ENCODE measurements at places on chromosomes 4 and X. TPM values are rescaled to one million over a fixed set of nuclear protein-coding genes. Genes with fewer than 3 reads are reported as not detected.
A peak's percentile ranks its signal among the peaks of the same experiment; 100 is the strongest.

- H3K27me3 ChIP-seq, result no peaks in the 10 kb centered on the region
- peaks cover 5% of the 10 kb centered on the region for H3K36me3 ChIP-seq
- peaks cover 57% of the 10 kb centered on the region for H3K4me1 ChIP-seq
- no peak for DNase-seq
- no peak overlapping the region for H3K4me3 ChIP-seq
These were observed 19.2 kb downstream of the DIAPH2 start for GRCh38 chrX:96703816-96704215.

- peaks cover 25% of the 10 kb centered on the region for H3K36me3 ChIP-seq
- no peak overlapping the region for H3K27ac ChIP-seq
- no peaks in the 10 kb centered on the region for H3K4me1 ChIP-seq
- H3K27me3 ChIP-seq, result peaks cover 1% of the 10 kb centered on the region
- no peak overlapping the region for H3K4me3 ChIP-seq
- no peak for DNase-seq
These were observed 83.7 kb upstream of the ZCCHC13 start for GRCh38 chrX:74220277-74220676.

DNA sequence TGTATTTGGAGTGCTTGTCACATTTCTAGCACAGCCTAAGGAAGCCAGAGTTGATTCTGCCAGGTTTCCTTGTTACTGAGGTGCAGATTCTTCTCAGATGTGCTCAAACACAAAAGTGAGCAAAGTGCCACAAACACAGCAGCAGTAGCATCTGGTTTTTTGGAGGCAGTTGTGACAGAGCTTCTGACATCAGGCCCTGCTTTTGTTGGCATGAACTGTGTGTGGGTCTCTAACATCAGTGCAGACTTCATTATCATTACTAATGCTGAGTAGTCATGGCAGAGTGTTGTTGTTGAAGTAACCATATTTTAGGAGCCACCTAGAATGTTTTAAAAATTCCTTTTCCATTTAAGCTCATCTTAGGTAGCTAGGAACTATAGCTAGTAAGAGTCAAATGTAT, 656.6 kb downstream of the ANKRD50 start:
- H3K4me3 ChIP-seq, result no peak overlapping the region
- DNase-seq, result no peak
- H3K27ac ChIP-seq, result no peak overlapping the region
- H3K36me3 ChIP-seq, result no peaks in the 10 kb centered on the region
- H3K4me1 ChIP-seq, result peaks cover 31% of the 10 kb centered on the region
- H3K27me3 ChIP-seq, result peaks cover 1% of the 10 kb centered on the region

DNA sequence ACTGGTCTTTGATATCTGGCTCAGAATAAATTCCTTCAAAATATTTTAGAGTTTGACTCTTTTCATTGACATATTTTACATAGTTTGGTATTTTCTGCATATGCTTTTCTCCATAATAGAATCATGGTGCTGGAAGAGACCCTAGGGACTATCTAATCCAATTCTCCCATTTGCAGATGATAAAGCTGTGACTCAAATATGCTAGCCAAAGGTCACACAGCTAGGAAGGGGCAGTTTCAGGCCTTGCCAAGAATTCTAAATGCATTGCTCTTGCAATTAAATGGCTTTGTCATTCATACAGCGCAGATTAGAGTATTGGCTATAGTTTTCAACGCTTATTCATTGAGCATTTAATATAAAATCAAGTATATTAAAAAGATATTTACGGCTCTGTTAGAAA, 374.1 kb upstream of the RASGEF1B start:
- no peak for DNase-seq
- H3K4me1 ChIP-seq, result no peaks in the 10 kb centered on the region
- H3K4me3 ChIP-seq, result no peak overlapping the region
- no peak overlapping the region for H3K27ac ChIP-seq

DNA sequence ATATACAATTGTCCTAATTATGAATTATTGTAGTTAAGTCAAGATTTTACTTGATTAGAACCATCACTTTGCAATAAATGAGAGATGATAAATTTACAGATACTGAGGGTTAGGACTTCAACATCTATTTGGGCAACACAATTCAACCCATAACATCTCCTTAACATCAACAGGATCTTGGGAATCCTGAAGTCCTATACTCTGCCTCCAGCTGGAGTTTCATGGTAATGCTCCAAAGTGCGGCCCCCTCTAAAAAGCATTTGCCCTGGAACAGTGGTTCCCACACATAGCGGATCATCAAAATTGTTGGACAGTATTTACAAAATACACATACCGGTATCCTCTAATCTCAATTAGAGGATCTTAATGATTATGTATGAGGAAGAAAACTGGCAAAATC, 618.6 kb downstream of the CENPC start:
- no peak overlapping the region for H3K27ac ChIP-seq
- H3K36me3 ChIP-seq, result no peaks in the 10 kb centered on the region
- no peaks in the 10 kb centered on the region for H3K4me1 ChIP-seq
- DNase-seq, result no peak

DNA sequence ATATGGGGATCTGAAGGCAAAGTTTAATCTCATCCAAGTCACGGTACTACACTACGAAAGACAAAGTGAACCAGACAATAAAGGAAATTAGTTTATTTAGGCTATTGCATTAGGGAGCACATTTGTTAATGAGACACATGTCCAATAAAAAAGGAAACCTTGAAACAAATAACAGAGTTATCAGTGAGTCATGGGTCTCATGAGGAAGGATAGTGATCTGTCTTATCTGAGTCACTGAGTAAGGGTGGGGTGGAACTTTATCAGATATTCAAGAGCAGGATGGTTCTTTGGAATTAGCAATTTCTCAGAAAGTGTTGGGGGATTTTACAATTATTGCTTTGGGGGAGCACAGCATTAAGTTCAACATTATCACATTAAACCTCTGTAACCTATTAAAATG, 188.9 kb upstream of the IL1RAPL1 start:
- H3K4me3 ChIP-seq, result no peak overlapping the region
- no peaks in the 10 kb centered on the region for H3K4me1 ChIP-seq
- no peaks in the 10 kb centered on the region for H3K27me3 ChIP-seq
- no peaks in the 10 kb centered on the region for H3K36me3 ChIP-seq
- no peak overlapping the region for H3K27ac ChIP-seq

GRCh38 chrX:40094041-40094899, 3.5 kb downstream of the BCOR start:
- H3K36me3 ChIP-seq, result no peaks in the 10 kb centered on the region
- peaks cover 29% of the 10 kb centered on the region for H3K4me1 ChIP-seq
- peak; percentile 27 for DNase-seq

GRCh38 chr4:121764702-121765367, at the start of gene SMIM43:
SMIM43 (minus strand) TSS chr4:121765164; CDS start chr4:121765105, 59 bp downstream.
- H3K27me3 ChIP-seq, result peaks cover 5% of the 10 kb centered on the region
- H3K36me3 ChIP-seq, result no peaks in the 10 kb centered on the region
- H3K27ac ChIP-seq, result no peak within 1 kb of the TSS
- no peak for DNase-seq
- H3K4me3 ChIP-seq, result peak within 1 kb of the TSS; percentile 86

POU3F4 gene
- not detected for total RNA-seq

TRIML2 gene
- total RNA-seq, result 1.2 TPM

WDR19 gene
- total RNA-seq, result 10.8 TPM

ADH6 gene
- total RNA-seq, result not detected

SMIM14 gene
- 27.5 TPM for total RNA-seq
